Fibroblast of skin of right biceps (primary cell): ENCODE measurements at places on chromosomes 16 and 17.

DNA sequence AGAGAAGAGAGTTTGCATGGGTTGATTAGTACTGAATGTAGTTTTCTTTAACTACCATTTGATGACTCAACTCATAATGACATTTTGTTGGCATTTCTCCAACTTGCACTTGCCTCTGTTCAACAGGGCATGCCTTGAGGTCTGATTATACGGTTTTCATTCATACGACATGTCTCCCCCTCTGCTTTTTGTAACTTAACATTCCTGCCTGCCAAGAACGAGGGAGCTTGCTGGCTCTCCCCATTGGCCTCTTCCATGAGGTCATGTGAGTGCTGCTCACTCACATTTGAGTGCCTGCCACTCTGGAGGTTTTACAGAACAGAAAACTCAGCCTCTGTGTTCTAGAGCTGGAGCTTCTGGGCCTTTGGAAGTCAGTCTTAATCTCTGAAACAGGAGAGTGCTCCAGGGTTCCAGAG lies 19.7 kb downstream of the MAP2K6 start:
- peak; percentile 45 for DNase-seq

DNA sequence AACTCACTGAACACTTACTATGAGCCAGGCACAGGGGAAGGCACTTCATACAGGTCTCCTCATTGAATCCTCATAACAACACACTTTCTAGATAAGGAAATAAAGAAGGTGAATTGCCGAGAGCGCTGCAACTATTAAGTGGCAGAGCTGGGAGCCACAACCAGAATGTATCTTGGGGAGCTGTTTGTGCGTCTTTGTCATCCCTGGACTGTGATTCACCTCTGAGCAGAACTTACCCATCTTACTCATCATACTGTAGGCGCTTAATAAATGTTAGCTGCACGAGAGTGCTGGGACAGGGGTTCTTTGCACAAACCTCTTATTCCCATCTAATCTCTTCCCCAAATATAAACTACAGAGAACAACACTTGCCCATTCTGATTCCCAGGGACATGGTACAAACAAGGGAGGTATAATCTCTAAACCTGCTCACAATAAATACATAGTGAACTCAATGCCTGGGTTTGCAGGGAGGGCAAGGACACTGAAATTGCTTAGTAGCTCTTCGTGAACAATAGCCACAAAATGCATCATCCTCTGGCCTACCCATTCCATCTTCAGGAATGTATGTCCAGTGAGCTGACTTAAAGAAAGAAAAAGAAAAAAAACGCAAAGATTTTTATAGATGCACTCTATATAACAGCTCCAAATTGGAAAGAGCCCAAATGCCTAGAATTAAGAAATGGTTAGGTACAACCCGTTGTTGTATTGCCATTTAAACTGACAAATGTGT lies 43.0 kb downstream of the MYO18A start:
- peak; percentile 37 for DNase-seq

- peak; percentile 47 for DNase-seq
These were observed 60.2 kb upstream of the ADORA2B start for GRCh38 chr17:15884731-15885130.

DNA sequence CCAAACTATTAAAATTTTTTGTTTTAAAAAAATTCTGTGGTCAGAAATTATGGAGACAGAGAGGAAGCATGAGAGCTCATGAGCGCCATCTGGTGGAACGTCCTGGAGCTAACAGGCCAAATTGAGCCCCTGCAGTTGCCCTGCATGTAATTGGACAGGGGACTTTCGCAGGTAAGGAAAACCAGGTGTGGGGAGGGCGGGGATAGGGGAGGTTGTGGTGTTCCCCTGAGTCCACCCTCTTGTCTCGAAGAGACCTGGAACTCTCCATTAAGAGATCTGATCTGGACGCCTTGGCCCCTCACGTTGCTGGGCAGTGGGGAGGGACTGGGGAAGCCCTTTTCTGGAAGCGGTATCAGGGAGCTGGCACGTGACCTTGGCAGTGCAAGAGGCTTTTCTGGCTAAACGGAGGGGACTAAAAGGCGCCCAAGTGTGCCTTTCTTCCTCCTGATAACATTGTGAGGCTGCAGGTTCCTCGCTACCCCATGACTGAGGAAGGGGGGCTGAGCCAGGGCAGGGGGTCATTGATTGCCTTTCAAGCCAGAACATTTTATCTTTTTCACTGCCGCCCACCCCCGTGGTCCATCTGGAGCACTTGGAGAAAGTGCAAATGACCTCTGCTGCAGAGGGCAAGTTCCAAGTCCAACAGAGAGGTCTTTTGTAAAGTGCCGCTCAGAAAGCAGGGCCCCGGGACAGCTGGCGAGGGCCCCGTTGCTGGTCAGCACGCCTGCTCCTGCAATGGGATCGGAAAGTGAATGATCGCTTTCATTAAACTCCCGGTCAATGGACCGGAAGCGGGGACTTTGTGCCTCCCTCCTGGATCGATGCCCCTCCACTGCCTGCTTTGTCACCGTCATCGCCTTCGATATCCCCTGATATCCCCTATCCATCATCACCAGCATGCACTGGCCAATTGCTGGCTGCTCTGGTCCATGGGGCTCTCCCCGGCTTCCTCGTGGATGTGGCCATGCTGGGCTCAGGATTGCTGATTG lies 18.4 kb downstream of the PDILT start:
- DNase-seq = peak; percentile 25

DNA sequence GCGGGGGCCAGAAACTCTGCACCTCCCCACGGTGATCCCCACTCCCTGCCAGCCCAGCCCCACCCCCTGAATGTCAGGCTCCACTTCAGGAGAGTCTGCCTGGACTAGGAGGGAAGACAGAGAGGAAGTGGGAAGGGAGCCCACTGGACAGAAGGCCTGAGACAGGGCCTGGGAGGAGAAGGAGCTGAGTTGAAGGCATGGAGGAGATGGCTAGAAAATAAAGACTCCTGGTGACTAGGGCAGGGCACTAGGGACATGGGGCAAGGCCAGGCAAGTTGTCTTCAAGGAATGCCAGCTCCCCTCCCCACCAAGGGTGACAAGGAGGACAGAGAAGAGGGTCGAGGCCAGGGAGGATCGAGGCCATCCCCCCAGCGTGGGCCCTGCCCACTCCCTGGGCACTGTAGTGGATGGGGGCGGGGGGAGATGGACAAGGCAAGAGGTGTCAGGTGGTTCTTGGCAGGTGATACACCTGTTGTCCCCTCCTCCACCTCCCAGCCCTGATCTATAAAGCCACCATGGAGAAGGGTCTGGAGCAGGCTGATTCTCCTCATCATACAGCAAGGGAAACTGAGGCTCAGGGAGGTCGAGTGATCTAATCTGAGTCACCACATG lies 19.7 kb downstream of the SRCIN1 start:
- DNase-seq = no peak

GRCh38 chr17:47731396-47731795 lies 1.6 kb upstream of the TBX21 start:
- no peak for DNase-seq

DNA sequence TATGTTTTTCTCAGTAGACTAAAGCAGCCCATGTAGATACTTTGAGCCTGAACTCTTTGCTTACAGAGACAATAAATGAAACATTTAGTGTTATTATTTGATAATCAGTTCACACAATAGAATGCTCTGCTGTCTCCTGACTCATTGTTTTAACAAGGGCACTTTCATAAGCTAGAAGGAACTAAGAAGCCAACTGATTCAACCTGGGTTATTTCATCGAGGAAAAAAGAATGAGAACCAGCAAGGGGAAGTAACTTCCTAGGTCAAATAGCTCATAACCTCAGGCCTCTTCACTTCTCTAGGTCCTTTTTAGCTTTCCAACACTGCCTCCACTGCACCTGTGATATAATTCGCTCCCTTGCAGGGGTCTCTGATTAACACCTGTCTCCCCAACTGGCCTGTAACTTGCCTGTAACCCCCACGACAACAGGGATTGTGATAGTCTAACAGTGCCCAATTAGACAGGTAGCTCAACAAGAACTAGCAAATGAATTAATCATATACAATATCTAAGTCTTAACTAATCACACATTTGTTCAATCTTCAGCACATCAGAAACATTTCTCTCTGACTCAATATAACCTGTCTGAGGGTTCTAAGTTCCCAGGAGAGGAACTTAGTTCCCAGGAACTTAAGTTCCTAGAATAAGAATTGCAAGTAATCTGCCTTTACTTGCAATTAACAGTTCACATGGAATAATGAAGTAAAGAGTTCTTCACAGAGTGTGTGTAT lies 34.8 kb downstream of the RFFL start:
- no peak for DNase-seq
